Tibial artery (tissue), 4 donors: ENCODE measurements at places on chromosomes 7 and 10.
A peak's percentile ranks its signal among the peaks of the same experiment; 100 is the strongest.

DNA sequence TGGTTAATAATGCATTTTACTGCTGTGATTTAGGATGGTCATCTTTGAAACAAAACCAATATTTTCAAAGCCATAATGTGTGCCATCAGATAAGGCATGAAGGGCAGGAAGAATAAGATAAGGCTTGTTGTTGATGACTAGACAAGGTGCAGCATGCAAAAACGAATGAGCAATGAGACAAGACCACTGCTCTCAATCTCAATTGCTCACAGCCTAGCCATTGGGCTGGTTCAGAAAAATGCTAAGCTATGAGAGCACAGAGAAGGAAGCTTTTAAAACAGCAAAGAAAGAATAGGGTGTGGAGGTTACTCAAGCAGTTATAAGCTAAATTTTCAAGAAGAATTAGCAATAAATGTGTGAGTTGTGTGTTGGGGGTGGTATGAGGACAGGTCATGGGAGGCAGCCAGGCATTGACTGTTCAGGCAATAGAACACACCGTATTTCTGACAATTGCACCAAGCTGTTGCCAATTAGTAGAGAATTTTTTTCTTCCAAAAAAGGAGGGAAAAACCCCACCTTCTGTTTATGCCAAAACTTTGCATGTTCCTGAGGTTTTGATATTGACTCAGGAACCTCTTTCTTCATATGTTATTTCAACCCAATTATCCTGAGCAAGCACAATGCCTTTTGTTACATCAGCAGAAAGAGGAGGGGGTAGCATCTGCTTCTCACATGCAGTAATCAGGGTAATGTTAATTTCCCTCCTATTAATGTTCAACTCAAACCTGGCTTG, 276.5 kb downstream of the HDAC9 start:
- no peak for DNase-seq

DNA sequence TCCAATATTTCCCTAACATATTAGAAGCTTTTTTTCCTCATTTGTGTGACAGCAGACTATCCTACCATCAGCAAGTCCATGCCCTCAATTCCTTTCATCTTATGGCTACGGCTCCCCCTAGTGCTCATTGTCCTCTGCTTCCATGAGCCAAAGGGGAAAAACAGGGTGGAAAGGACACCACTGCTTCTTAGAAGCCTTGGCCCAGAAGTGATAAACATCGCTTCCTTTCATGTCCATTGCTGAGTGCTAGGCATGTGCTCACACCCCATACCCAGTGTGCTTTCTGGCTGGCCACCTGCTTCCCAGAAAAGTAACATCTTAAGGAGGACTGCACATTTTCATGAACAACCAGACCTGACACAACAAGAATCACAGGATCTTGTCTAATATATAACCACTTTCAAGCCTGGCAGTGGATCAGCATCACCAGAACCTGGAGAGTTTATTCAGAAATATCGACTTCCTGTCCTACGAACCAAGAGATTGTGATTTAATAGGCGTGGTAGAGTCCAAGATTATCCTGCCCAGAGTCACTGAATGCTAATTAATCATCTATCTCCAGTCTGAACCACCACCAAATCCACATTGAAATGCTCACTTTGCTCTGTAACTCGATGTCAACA, 650.5 kb upstream of the SORCS1 start:
- peak; percentile 39 for DNase-seq

- no peak for DNase-seq
Observed at GRCh38 chr10:1033601-1034000, 7.9 kb upstream of the IDI2 start.

- DNase-seq: no peak
Observed at GRCh38 chr10:91250341-91250740, 29.9 kb downstream of the PCGF5 start.

DNA sequence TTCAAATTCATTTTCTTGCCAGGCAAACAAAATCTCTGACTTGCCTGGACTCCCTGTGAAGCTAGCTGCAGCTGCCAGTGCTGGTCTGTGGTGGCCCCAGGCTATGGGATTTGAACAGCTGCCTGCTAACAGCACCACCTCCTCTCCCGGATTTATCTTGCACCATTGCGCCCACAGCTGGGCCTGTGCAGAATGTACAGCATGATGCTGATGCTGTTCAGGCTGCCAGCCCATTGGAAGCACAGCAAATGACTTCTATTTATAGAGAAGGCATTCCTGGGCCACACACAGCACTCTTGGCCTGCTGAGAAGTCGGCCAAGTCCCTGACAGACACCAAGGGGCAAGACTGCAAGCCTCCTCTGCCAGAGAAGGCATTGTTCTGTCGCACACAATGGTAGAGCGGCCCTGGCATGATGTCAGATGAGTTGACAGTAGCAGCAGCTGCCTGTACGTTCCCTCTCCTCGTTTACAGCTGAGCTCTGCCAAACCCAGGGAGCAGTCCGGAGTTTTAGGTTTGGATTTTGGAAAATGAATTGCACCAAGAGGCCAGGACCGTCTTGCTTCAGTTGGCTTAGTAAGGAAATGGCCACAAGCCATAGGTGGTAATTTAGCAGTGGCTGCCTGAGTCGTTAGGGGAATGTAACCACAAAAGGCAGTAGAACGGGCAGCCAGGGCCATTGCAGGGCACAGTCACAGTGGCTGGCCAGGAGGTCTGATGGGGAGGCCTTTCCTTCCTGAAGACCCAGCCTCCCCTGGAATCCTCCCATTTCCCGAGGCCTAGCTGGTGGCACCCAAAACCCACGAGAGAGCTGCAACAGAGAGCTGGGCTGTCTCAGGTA, 38.5 kb downstream of the MTURN start:
- peak; percentile 94 for DNase-seq

DNA sequence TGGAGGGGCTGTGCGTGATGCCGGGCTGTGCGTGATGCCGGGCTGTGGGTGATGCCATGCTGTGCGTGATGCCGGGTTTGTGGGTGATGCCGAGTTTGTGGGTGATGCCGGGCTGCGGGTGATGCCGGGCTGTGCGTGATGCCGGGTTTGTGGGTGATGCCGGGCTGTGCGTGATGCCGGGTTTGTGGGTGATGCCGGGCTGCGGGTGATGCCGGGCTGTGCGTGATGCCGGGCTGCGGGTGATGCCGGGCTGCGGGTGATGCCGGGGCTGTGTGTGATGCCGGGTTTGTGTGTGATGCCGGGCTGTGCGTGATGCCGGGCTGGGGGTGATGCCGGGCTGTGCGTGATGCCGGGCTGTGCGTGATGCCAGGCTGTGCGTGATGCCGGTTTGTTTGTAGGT, 128.9 kb downstream of the FAM53B start:
- no peak for DNase-seq
